Right atrium auricular region (tissue), 2 donors: ENCODE measurements at places on chromosomes 16 and 17. TPM values are rescaled to one million over a fixed set of nuclear protein-coding genes. Genes with fewer than 3 reads are reported as not detected.

AARSD1 gene
- 17.8 TPM for total RNA-seq

PRSS8 gene
- total RNA-seq: not detected

TMEM132E gene
- total RNA-seq: 0.24 TPM

GRCh38 chr16:88821168-88821850 lies 9.6 kb upstream of the APRT start:
- no peaks in the 10 kb centered on the region for H3K27me3 ChIP-seq
- no peak for DNase-seq
- H3K4me3 ChIP-seq: no peak overlapping the region
- H3K4me1 ChIP-seq: no peaks in the 10 kb centered on the region

DNA sequence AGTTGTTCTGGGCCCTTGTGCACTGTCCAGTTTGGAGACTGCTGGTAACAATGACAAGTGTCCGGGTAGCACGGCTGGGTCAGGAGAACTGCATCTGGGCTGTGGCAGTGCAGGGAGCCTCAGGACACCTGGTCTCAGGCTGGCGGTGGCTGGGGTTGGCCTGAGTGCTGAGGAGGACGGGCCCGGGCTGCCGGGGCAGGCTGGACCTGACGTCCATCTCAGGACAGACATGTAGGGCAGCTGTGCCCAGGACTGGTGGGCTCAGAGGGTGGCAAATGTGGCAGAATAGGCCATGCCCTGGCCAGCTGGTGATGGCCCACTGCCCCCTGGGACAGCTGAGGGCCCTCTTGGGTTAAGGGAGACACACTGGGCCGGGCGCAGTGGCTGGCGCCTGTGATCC lies 4.2 kb upstream of the NLRC3 start:
- H3K27ac ChIP-seq: no peak overlapping the region
- peaks cover 9% of the 10 kb centered on the region for H3K4me1 ChIP-seq
- no peak overlapping the region for H3K4me3 ChIP-seq
- DNase-seq: no peak
- H3K36me3 ChIP-seq: no peaks in the 10 kb centered on the region
- H3K27me3 ChIP-seq: no peaks in the 10 kb centered on the region

- peaks cover 23% of the 10 kb centered on the region for H3K4me1 ChIP-seq
- H3K27me3 ChIP-seq: no peaks in the 10 kb centered on the region
- H3K27ac ChIP-seq: no peak overlapping the region
- no peak overlapping the region for H3K4me3 ChIP-seq
These were observed 26.0 kb upstream of the C16orf95 start for GRCh38 chr16:87342978-87343752.

GRCh38 chr16:29900888-29901606 lies 759 bp downstream of the ASPHD1 start:
- H3K4me1 ChIP-seq: no peaks in the 10 kb centered on the region
- DNase-seq: no peak
- no peaks in the 10 kb centered on the region for H3K36me3 ChIP-seq
- no peak overlapping the region for H3K4me3 ChIP-seq
- no peak overlapping the region for H3K27ac ChIP-seq
- peaks cover 7% of the 10 kb centered on the region for H3K27me3 ChIP-seq

- H3K27ac ChIP-seq: no peak overlapping the region
- H3K36me3 ChIP-seq: no peaks in the 10 kb centered on the region
- H3K27me3 ChIP-seq: peaks cover 9% of the 10 kb centered on the region
These were observed 96.9 kb downstream of the SKAP1 start for GRCh38 chr17:48333034-48333530.

DNA sequence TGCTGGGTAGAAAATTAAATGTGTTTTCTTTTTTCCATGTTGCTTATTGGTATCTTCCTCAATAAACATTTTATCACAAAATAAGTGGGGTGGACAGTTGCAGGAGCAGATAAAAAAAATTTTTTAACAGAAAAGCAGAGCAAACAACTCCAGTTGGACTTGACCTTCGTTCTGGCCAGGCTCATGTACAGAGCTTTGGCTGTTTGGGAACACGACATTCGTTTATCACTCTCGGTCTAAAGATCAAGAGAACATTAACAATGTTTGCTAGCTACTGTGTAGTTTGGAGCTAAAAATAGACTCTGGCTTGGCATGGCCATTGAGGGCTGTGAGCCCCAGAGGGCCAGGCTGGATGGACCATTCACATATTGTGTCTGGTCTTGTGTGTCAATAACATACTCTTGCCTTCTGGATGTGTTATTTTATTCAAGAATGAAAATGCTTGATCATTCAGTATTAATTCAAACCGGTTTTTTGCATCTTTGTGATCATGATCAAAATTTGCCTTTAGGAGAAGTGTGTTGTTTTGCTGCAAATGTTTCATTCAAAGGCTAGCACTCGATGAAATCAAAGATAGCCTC lies 56.6 kb downstream of the TMEM186 start:
- no peak overlapping the region for H3K4me3 ChIP-seq
- H3K27ac ChIP-seq: peak overlapping the region; percentile 66
- no peaks in the 10 kb centered on the region for H3K27me3 ChIP-seq
- no peaks in the 10 kb centered on the region for H3K36me3 ChIP-seq
